ENCODE measurements at places on chromosomes 2 and 18.

- DNase-seq = no peak
Observed at GRCh38 chr2:231058761-231059550, 2.3 kb downstream of the PSMD1 start.

DNA sequence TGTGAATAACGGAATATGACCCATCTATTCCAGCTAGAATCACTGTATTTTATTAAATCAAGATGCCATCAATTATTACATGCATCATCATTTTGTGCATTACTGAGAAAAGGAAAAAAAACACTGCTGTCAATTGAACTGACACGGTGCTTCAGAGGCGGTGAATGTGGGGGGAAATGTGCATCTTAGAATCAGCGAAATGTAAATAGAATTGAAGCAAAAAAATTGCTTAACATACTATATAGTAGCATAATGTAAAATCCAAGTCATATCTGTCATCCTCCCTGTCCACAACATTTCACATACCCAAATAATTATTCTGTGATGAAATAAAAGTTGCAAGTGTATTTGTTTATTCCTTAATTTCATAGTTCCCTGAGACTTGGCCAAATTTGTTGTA is 84.6 kb downstream of the PRKRA start:
- DNase-seq = no peak

DNA sequence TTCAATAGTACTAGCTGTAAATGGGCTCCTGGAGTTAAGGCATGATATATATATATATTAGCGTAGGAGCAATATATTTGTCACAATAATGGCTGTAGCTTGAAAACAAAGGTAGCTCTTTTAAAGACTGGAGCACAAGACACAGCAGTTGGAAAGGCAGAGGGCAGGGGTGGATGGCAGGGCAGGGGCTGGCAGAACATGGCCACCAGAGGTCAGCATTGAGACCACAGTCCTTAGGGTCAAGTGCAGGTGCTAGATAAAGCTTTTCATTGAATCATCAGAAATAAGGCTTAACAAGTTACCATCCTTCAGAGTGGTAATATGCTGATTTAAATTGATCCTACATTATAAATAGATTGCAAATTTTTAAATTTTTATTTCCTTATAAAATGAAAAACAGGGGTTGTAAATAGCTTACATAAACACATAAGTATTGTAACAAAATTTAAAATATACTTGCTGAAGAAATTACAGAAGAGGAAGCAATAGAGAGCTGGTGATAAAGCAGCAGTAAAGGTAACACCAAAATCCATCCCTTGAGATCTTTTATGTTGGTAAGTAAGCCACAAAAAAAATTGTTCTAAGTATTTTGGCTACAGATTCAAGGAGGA is 161.2 kb upstream of the PIEZO2 start:
- peak; percentile 3 for DNase-seq

DNA sequence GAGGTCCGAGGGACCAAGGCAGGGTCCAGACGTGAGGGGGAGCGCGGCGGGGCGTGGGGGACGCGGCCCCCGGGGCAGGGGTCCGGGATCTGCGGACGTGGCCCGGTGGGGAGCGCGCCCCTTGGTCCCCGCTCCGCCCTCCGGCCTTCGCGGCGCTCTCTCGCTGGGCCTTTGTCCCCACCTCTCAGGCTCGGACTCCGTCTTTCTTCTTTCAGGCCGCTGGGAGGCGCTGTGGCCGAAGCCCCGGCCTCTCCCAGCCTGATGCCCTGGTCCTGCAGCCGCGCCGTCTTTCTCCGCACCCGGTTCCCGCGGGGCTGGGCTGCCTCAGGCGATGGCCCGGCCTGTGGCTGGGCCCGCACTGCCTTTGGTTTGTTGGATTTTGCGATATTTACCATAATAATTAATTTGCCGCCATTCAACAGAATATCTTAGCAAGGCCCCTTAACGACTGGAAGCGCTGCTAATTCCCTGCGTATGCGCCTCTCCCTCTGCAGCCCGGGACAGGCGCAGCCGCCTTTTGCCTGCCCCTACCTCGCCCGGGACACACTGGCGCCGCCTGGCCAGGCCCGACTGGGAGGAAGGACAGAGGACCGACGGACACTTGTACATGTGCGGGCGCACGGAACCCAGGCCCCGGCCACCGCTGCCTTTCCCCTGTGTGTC is 10.8 kb downstream of the SIX3 start:
- DNase-seq = no peak

GRCh38 chr2:226887940-226888339 is 52.1 kb downstream of the RHBDD1 start:
- no peak for DNase-seq

DNA sequence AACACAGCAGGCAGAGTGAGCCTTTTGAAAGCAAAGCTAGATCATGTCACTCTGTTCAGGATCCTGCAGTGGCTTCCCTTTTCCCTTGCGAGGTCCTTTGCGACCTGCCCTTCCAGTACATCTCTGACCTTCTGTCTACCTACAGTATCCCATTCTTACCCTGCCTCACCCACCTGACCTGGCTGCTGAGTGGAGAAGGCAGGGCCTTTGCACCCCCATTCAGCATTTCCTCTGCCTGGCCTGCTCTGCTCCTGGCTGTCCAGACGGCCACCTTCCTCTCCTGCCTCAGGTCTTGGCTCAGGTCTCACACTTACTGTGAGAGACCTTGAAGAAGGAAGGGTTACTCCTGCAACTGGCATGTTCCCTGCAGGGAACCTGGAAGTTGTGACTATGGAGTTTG is 77.4 kb downstream of the MAPRE2 start:
- no peak for DNase-seq

GRCh38 chr2:147449323-147449991 is 395.4 kb upstream of the ACVR2A start:
- DNase-seq = no peak

- no peak for DNase-seq
Observed at GRCh38 chr2:113834051-113834730, 55.7 kb upstream of the ACTR3 start.

DNA sequence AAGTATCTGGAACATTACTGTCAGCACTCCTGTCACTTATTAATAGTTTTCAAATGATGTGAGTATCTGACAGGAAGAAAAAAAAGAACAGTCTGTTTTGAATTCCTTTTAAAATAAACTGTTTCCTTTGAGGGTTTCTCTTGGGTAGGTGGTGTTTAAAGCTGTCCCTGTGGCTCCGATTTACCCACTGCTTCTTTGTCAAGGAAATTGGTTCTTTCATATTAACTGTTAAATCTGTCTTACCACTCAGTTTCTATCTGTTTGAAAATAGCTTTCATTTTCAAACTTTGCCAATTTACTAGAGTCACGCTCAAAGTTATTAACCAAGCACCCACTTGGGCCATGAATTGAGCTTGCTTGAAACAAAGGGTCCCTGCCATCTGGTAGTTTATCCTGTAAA is 614.6 kb upstream of the NXPH2 start:
- no peak for DNase-seq

GRCh38 chr2:20384953-20385352 is 34.3 kb upstream of the PUM2 start:
- DNase-seq = no peak

- DNase-seq = no peak
Observed at GRCh38 chr18:58541789-58542425, 87.0 kb downstream of the ALPK2 start.

DNA sequence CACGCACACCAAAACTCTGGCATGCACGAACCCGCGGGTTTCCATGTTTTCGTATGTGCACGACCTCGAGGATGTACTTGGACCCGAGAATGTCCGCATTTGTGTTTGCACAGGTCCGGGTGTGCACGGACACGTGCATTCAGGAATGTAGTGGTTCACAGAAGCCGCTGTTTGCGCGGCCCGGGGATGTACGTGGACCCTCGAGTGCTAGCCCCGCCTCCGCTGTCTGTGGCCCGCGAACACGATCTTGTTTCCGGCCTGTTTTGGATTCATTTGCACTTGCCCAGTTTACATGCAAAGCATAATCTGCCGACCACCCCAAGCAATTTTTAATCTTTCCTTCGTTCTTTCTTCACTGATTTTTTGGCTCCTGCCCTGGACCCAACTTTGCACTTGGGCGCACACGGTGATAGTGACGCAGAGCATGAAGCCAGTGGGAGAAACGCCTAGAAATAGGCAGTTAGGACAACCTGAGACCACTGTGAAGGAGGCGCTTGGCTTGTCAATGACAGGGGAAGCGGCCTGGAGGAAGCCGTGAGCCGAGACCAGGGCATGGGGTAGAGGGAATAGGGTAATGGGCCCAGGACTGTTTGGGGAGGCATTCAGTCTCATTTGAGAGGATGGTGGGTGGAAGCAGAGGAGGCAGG is 45.4 kb upstream of the PTMA start:
- no peak for DNase-seq

DNA sequence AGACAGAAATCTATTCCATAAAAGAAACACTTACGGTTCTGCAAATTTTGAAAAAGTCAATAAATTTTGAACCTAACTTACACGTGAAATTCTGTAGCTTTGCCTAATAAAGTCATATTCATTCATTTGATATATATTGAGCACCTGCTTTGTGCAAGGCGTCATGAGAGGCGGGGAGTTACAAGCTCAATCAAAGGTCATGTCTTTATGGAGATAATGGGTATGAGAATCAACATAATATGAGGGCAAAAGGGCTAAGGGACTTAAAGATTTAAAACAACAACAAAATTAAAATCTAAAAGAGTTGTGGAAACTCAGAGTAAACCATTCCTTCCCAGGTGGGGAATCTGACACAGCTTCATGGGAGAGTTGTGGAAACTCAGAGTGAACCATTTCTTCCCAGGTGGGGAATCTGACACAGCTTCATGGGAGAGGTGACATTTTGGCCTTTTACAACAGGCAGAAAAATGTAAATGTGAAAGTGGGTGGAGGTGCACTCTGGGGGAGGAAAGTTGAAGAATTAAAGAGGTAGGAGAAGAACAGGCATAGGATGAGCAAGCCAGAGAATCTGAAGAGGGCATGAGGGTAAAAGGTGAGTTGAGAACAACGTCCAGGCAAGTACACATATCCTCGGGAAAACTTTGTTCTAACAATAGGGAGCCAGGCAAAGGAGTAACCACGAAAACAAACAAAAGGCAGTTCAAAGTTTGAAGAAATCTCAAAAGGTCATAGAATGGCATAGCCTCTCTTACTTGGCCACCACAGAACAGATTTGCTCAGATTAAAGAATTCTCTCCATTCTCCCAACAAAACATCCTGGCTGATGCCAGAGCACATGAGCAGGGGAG is 49.5 kb upstream of the CD226 start:
- DNase-seq = no peak

- DNase-seq = no peak
Observed at GRCh38 chr2:204576362-204576979, 31.2 kb downstream of the PARD3B start.

DNA sequence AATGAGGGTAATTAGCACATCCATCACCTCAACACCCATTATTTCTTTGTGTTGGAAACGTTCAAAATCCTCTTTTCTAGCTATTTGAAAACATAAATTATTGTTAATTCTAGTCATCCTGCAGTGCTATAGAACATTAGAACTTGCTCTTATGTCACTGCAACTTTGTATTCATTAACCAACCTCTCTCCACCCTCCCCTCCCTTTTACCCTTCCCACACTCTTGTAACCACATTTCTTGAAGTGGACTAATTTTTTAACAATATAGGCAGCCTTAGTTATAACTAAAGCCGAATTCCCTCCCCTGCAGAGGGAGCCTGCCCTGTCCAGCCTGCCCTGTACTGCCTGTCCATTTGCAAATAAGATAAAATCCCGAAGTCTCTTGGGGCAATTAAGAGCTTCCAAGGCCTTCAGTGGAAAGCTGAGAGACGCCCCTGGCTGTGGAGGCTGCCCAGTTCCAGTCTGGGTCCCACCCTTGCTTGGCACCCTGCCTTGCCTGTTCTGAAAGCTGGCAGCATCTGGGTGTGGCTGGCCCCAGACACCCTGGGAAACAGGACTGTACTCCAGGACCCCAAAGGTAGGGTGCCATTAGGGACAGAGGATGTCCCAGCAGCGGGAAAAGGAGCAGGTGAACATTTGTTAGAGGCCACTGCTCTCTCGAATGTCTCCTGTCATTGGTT is 65.1 kb downstream of the MEX3C start:
- no peak for DNase-seq

- DNase-seq = no peak
Observed at GRCh38 chr2:159788253-159788652, 9.8 kb downstream of the CD302 start.

GRCh38 chr2:240961910-240962299 is 36.5 kb upstream of the SNED1 start:
- DNase-seq = no peak

DNA sequence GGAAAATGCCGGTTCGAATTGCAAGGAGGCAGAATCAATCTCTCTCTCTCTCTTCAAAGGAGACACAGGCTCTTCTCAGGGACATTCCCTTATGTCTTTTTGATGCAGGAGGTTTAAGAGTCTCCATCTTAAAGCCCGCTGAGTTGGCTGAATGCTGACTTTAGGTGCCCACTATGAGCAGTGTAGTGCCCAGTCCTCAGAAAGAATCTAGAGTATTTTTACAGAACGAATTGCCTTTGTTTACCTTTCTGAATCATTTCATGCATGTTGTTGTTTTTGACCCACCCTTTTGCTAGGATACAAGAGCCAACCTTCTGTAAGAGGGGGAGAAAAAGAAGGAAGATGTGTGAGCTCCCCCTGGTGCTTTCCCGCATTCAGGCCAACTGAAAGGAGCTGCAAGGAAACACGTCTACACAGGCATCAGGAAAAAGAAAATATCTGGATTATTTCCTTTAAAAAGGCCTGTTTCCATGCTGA is 193.5 kb upstream of the TCF4 start:
- peak; percentile 11 for DNase-seq

DNA sequence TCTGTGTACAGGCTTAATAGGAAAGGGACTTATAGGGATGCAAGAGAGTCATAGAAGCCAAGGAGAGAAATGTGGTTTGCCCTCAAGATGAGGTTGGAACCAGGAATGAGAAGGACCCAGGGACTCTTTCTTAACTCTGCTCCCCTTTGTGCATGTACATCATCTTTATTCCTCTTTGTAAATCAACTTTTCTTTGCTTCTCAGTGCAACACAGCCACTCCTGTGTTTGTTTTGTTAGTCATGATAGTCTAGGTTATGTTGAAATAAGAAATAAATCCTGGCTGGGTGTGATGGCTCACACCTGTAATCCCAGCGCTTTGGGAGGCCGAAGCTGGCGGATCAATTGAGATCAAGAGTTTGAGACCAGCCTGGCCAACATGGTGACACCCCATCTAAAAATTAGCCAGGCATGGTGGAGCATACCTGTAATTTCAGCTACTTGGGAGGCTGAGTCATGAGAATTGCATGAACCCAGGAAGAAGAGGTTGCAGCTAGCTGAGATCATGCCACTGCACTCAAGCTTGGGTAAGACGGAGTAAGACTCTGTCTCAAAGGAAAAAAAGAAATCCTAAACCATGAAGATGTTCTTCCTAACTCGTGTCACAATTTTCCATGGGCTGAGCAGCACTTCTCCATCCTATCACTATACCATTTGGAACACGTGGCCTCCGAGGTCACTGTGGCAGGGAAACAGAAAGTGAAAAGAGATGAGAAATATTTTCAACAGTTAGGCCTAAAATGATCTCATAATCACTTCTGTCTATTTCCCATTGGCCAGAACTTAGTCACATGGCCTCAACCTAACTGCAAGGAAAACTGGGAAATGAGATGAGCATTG is 73.0 kb upstream of the TMEM17 start:
- DNase-seq = no peak

All from NCI-H1436 (cell line).